ENCODE measurements at places on chromosomes 2 and 18.

GRCh38 chr18:51639541-51639940, 442.1 kb upstream of the MEX3C start:
- DNase-seq, result no peak

DNA sequence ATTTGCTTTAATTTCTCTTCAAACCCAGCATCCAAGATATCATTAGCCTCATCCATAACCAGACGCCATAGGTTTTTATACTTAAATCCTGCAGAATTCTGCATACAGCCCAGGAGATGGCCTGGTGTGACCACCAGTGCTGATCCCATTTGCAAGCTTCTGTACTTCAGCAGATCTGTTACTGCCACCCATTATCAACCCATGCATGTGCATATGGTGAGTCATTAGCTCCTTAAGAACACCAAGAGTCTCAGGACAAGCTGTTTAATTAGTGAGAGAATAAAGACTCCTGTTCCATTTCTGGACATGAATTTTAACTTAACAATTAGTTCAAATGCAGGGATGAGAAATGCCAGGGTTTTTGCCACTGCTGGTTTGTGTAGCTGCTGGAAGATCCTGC, 110.7 kb upstream of the TANK start:
- no peak for DNase-seq

GRCh38 chr2:65605058-65605742, 172.8 kb upstream of the SPRED2 start:
- DNase-seq, result no peak

DNA sequence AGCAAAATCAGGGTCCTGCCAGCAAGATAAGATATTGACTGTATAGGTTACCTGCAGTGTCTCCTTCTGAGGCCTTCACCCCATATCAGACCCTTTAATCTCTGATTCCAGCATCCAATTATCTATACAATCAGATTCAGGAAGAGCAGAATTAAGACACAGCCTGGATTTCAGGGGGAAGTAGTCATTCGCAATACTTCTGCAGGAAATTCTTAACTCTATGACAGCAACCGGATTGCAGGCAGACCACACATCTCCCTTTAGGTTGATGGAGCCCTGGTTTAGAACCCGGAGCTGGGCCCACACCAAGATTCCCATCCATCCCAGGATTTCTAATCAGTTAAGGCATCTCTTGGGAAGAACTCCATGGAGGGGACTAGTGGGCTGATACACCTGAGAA, 9.5 kb downstream of the ARL4C start:
- no peak for DNase-seq

GRCh38 chr18:3456686-3457069, 6.7 kb downstream of the TGIF1 start:
- DNase-seq, result no peak

GRCh38 chr2:56705713-56706112, 521.9 kb downstream of the CCDC85A start:
- no peak for DNase-seq

DNA sequence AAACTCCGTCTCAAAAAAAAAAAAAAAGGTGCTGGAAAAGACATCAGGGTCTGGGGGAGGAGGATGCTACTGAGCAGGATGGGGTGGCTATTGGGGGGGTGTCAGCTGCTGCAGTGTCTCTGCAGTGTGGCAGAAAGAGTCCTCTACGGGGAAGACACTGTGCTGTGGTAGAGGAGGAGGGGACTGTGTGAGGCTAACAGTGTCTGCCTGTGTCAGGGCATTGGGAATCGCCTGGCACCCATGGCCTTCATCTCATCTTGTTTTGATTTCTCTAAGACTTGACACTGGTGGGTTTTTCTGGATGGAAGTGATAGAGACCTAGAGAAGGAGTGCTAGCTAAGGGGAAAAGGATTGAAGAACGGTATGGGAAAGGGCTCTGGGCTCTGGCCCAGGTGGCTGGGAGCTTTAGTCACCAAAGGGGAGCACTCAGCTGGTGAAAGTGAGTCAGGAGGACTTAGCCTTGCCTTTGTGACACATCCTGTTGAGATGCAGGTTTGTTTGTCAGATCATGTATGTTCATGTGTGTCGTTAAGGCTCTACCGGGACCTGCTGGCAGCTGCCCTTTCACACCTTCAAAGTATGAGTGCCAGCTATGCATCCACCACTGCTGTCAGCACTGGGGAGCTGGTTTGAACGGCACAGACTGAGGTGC, 58.0 kb downstream of the FARP2 start:
- DNase-seq, result no peak

DNA sequence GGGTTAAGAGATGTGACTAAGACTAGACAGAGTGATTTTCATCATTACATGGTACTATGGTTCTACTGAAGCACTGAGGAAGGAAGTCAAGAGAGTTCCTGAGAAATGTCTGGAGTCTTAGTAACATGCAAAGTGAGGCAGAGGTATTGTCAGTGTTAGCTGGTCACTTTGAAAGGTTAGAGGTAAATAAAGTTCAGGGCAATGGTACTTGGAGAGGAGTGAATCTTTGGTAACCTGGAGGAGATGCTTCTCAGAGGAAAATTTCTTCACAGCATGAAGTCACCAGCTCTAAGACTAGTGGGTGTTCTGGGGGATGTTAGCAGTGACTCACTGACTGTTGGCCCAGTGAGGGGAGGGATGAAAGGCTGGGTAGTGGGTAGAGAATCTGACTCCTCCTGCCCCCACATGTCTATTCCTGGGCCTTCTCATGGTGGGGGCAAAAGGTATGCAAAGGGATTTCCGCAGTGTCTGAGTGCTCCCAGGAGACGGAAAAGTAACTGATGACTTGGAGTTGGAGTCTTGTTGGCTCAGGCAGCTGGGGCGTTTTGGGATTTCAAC, 23.3 kb upstream of the IL1RN start:
- no peak for DNase-seq

DNA sequence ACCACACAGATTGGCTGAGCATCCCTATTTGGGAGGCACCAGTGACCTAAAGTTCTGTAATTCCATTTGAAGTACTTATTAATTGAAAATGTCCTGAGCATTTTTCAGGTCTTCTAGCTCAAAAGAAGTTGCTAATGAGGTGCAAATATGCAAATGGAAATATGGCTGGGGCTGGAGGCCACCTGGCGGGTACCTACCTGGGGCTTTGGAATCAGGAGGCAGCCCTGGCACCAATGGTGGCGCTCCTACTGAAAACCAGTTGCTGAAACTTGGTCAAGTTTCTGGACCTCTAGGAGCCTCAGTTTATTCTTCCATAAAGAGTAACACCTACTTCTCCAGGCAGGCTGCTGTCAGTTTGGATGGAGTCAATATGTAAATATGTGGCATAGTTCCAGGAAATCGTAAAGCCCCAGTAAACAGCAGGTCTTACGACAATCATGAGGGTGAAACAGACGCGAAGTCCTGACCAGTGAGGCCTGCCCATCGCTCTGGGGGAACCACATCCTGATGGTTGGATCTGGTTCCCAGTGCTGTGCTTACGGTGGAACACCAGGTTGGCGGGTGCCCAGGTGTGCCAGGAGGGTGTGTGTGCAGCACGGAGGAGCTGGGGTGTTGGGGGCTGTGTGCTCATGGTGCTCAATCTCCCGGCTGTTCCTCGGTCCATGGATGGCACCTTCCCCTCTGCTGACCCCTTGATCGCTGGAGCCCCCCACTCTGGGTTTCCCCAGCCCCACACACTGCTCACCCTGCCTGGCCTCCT, 186.1 kb downstream of the TWIST2 start:
- DNase-seq, result no peak

- DNase-seq, result no peak
Measured at GRCh38 chr18:43671431-43671830, 394.1 kb upstream of the SYT4 start.

GRCh38 chr2:12009323-12009905, 263.0 kb downstream of the LPIN1 start:
- DNase-seq, result no peak

DNA sequence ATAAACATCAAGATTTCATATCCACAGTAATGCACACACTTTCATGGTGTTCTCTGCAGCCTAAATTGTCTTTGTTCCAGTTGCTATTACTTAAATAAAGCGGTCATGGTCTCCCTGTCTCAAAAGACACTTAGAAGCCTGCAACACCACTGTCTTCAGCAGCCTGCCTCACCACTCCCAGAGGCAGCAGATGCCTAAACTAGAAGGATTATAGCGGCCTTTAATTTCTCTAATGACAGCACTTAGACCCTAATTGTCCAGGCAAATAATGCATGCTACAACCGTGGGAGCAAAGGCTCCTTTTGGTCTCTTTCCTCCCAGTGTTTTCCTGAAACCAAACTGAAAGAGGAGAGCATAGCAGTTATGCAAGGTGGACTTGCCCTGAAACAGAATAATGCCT, 248.8 kb upstream of the SLC39A10 start:
- DNase-seq, result no peak

GRCh38 chr2:71684226-71685072, 231.1 kb downstream of the DYSF start:
- no peak for DNase-seq

DNA sequence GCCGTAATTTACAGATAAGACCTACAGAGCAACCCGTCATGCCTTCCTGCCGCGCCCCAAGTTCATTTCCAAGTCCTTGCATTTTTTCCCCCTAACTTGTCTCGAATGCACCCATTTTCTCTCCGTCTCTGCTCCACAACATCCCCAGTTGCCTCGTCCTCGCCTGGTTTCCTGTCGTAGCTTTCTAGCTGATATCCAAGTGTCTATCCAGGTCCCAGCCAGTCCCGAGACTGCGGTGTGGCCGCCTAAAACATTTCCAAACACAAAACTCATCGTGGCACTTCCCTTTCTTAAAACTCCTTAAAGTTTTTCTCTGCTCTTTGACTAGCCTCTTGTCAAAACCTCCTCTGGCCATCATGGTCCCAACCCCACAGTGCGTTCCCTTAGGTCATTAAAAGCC, 1.2 kb upstream of the BARD1 start:
- no peak for DNase-seq

- DNase-seq, result no peak
Measured at GRCh38 chr18:55501982-55502710, 85.8 kb downstream of the TCF4 start.

DNA sequence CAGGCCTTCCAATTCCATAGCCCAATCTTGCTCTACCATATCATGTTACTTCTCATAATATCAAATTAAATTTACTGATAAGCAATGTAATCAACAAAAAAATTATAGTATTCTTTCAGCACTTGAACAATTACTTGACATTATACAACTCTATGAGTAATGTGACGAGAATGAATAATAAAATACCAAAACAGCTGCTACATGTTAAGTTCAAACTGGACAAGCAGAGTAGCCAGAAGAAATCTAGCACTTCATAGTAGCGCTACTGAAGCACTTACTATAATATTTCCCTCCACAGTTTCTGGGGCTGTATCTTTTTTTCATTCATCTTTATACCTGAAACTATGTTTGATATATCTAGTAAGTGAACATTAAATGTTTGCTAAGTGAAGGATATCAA, 14.9 kb downstream of the PPP3R1 start:
- DNase-seq, result no peak

- DNase-seq, result peak; percentile 31
Measured at GRCh38 chr2:46269544-46270273, 27.5 kb upstream of the EPAS1 start.

GRCh38 chr2:142880279-142880678, 2.8 kb downstream of the KYNU start:
- no peak for DNase-seq

- DNase-seq, result no peak
Measured at GRCh38 chr2:121925466-121925865, 170.0 kb downstream of the TSN start.
